Activated T-cell treated with anti-CD3 and anti-CD28 coated beads, Interleukin-2, amount 50 U/mL, for 4 hours (primary cell): ENCODE measurements at places on chromosomes 6 and 20. TPM values are rescaled to one million over a fixed set of nuclear protein-coding genes. Genes with fewer than 3 reads are reported as not detected.

The C20orf96 gene
- total RNA-seq, result 3.2 TPM

The SERPINB6 gene
- total RNA-seq, result 14.9 TPM

The CLPSL2 gene
- not detected for total RNA-seq

The FAM217A gene
- not detected for total RNA-seq

The TP53TG5 gene
- total RNA-seq, result not detected

The HTR1B gene
- not detected for total RNA-seq

The BTNL2 gene
- not detected for total RNA-seq
